Camera-type eye (tissue), 1 donor: ENCODE measurements at places on chromosomes 7 and 10. TPM values are rescaled to one million over a fixed set of nuclear protein-coding genes. Genes with fewer than 3 reads are reported as not detected.

CPN1 gene
- not detected for total RNA-seq

SPDYE1 gene
- total RNA-seq, result not detected

CCDC3 gene
- 13.0 TPM for total RNA-seq

FAS gene
- 12.3 TPM for total RNA-seq

SSC4D gene
- total RNA-seq, result 1.5 TPM

LIPM gene
- total RNA-seq, result not detected

CNNM2 gene
- 29.4 TPM for total RNA-seq

OPN1SW gene
- 35.2 TPM for total RNA-seq

NUTM2E gene
- total RNA-seq, result 0.33 TPM

RNF32 gene
- total RNA-seq, result 10.7 TPM

ACBD7 gene
- total RNA-seq, result 9.8 TPM

KCNH2 gene
- 22.7 TPM for total RNA-seq

LLCFC1 gene
- total RNA-seq, result not detected

DGKI gene
- 21.1 TPM for total RNA-seq

RELN gene
- 144 TPM for total RNA-seq

OR13A1 gene
- total RNA-seq, result not detected

GPR15LG gene
- not detected for total RNA-seq

C10orf62 gene
- not detected for total RNA-seq

HGF gene
- 10.9 TPM for total RNA-seq

SMKR1 gene
- 1.3 TPM for total RNA-seq

OGDHL gene
- total RNA-seq, result 15.8 TPM

FBXO24 gene
- 2.5 TPM for total RNA-seq

BTBD16 gene
- total RNA-seq, result 0.16 TPM

PON3 gene
- 1.4 TPM for total RNA-seq

MSS51 gene
- total RNA-seq, result 3.6 TPM

C10orf105 gene
- 0.11 TPM for total RNA-seq

LDB3 gene
- total RNA-seq, result 24.9 TPM

FAM20C gene
- 24.7 TPM for total RNA-seq

BMI1 gene
- 114 TPM for total RNA-seq

INMT gene
- total RNA-seq, result 3.2 TPM

EN2 gene
- 0.11 TPM for total RNA-seq

POR gene
- 55.1 TPM for total RNA-seq

LOXL4 gene
- 7.9 TPM for total RNA-seq

PHKG1 gene
- 4.7 TPM for total RNA-seq

SLC25A40 gene
- total RNA-seq, result 56.0 TPM

SEMA3C gene
- total RNA-seq, result 288 TPM

WDR37 gene
- total RNA-seq, result 24.0 TPM

LRRC17 gene
- 46.9 TPM for total RNA-seq

AKR1C1 gene
- total RNA-seq, result 10.5 TPM

PHYHIPL gene
- total RNA-seq, result 46.2 TPM

UFSP1 gene
- 0.82 TPM for total RNA-seq

AS3MT gene
- 15.9 TPM for total RNA-seq

NEUROD6 gene
- 0.93 TPM for total RNA-seq

LRIT1 gene
- total RNA-seq, result 51.8 TPM

CDNF gene
- 3.0 TPM for total RNA-seq

ASZ1 gene
- not detected for total RNA-seq

VWDE gene
- 1.4 TPM for total RNA-seq

TACR2 gene
- total RNA-seq, result not detected

IQCE gene
- total RNA-seq, result 22.2 TPM

NME8 gene
- not detected for total RNA-seq

GSDME gene
- total RNA-seq, result 24.6 TPM

FAM241B gene
- total RNA-seq, result 5.1 TPM

ERVW-1 gene
- not detected for total RNA-seq
